ENCODE measurements at places on chromosomes 3 and 15.

GRCh38 chr3:195128255-195129071, 142.5 kb downstream of the XXYLT1 start:
- no peak for DNase-seq

GRCh38 chr3:187900993-187901755, 155.9 kb upstream of the BCL6 start:
- DNase-seq = peak; percentile 36

- no peak for DNase-seq
Observed at GRCh38 chr3:1699361-1699920, 399.2 kb upstream of the CNTN4 start.

- no peak for DNase-seq
Observed at GRCh38 chr3:181358060-181358459, 353.7 kb upstream of the SOX2 start.

DNA sequence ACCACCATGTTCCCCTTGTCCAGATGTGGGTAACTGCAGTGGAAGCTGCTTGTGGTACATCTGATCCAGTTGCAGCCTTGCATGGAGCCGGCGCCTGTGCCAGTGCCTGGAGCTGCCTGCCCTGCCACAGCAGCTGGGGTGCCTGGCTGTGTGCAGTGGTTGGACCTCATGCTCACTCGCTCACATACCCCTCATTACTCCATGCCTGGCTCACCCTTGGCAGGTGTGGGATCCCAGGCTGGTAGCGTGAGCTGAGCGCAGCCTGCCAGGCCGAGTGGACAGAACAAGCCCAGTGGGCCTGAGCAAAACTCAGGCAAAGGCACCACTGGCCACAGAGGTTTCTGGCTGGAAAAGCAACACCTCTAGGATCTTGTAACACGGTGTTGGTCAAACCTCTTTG, 35.7 kb downstream of the ROPN1B start:
- DNase-seq = no peak

GRCh38 chr3:69012800-69013252, 658 bp downstream of the EOGT start:
- peak; percentile 79 for DNase-seq

- peak; percentile 20 for DNase-seq
Observed at GRCh38 chr3:47578691-47579632, at the start of gene CSPG5. Gene CSPG5 (minus strand): TSS chr3:47578865. CDS start chr3:47578693, 172 bp downstream.

GRCh38 chr3:172280406-172281051, 167.7 kb downstream of the GHSR start:
- DNase-seq = peak; percentile 55

DNA sequence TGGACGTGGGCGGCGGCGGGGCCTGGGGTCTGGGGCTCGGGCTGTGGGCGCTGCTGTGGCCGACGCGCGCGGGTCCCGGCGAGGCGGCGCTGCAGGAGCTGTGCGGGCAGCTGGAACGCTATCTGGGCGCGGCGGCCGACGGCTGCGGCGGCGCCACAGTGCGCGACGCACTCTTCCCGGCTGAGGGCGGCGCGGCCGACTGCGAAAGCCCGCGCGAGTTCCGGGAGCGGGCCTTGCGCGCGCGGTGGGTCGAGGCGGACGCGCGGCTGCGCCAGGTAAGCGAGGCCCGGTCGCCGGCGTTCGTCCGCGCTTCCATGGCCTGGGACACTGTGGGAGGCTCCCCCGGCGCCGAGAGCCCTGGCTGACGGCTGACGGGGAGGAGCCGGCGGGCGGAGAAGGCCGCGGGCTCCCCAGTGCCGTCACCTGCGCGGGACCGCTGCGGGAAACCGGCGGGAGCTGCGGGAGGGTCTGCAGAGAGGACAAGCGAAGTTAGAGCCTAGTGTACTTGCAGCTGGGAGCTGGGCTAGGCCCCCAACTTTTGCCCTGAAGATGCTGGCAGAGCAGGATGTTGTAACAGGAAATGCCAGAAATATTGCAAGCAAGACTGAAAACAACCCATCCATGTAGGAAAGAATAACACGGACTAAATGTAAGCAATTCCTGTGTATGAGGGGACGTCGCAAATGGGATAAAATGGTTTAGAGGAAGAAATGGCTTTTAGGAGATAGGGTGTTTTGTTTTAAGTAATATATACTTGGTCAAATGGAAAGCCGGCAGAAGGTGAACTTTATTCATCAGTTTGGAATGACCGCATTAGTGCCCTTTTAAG, 847 bp downstream of the WHAMM start:
- DNase-seq = no peak

- DNase-seq = no peak
Observed at GRCh38 chr3:30664459-30664858, 58.1 kb downstream of the TGFBR2 start.

- DNase-seq = no peak
Observed at GRCh38 chr3:99500485-99500884, 137.9 kb upstream of the COL8A1 start.

DNA sequence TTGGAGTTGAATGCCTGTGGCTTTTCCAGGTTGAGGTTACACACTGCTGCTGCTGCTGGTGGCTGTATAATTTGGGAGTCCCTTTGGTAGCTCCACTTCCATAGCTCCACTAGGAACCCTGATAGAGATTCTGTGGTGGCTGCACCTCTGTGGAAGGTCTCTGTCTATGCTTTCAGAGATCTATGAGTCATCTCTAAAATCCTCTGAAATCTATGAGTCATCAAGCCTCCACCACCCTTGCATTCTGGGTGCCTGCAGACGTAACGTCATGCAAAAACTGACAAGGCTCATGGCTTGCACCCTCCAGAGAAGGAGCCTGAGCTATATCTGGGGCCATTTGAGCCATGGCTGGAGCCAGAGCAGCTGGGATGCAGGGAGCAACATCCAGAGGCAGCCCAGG, 1037.0 kb upstream of the CFAP20DC start:
- DNase-seq = no peak

DNA sequence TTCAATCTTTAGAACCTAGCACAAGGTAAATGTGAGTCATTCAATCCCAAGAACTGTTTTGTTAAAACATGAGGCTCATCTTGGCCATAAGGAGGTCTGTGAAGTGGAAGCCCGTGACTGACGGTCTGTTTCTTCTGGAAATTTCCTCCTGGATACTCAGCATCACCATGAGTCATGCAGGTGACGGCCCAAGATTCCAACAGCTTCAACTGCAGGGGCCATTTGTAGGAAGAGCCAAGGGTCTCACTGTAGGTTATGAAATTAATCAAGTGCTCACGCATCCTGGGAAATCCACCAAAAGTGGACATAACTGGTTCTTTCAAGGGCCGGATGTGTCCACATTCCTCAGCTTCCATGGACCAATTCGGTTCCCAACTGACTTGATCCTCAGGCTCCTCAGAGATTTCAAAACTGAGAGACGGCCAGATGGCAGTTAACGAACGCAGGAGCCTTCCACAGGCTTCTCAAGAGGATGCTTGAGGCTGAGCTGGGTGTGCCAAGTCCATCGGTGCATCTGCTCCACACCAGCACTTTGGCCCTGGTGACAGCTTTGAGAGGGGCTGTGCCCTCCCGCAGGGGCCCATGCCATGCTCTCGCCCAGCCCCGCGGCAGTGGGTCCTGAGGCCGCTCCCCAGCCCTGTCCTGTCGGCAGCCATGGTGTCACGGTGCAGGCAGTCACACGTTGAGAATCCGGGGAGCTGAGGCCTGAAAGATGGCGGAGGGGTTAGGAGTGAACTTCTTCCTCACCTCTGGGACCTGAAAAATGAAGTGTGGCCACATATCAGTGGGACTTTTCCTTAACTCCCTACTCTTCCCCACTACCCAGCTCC, 8.5 kb downstream of the MAP6D1 start:
- no peak for DNase-seq

- no peak for DNase-seq
Observed at GRCh38 chr3:187061748-187062147, 77.5 kb downstream of the RPL39L start.

DNA sequence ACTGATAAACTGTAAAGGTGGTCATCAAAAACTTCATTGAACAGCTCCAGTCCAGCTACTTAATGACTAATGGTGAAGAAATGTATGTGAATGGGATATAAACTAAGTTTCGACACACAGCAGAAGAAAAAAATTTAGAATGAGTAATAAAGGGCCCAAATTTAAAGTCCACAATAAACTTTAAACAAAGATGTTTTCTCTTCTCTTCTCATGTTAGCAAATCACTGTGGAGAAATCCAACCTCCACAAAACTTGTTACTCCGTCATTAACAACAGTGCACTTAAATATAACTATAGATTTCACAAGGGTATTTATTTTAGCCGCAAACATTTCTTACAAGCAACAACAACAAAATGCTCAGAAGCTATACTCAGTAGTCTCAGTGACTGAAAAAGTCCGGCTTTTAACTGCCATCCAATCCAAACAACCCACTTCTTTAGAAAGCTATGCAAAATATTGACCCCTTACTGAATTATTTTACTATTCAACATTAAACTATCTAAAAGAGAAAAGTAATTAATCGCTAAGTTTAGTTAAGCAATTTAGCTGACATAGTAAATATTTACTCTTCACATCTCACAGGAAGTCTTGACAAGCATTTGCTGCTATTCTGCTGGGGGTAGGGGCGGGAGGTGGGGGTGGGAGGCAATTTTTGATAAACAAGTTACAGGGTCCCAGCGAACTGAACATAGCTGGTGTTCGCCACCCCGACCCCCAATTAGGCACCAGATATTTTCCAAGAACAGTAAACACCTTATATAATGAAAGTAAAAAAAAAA, 2.4 kb downstream of the IGF2BP2 start:
- no peak for DNase-seq

DNA sequence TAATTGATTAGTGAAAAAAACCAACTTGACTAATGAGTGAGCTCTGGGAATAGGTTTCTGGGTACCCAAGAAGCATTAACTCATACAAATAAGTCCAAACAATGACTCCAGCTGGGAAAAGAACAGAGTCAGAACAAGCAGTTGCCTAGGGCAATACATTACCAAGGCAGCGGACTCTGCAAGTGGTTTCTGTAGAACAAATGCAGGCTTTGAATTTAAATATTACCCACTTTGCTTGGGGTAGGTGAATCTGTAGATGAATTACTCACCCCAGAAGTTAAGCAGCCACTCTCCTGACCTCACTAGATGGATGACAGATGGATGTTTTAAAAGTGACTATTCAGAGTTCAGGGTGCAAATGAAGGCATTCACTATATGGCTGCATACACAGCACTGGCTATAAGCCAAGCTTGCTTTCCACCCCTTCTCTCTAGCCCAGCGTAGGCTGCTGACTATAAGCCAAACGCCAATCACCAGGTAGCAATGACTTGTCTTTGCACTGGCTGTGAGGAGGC, 73.1 kb upstream of the BHLHE40 start:
- DNase-seq = no peak

DNA sequence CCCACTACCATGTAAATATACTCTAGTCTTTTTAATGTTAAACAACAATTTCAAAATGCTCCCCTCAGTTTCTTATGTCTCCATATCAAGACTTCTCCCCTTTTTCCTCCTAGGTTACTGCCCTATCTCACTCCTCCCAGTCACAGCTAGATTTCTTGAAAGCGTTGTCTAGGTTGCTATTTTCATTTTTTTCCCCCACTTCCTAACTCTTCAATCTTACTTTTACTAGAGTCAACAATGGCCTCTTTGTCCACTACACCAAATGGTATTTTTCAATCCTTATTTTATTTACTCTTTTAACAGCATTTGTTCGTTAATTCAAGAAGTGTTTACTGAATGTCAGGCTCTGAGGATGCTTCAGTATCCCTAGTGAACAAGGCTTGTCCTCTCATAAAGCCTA, 84.4 kb downstream of the VPS8 start:
- no peak for DNase-seq

- DNase-seq = peak; percentile 84
Observed at GRCh38 chr3:52108302-52109232, 45.7 kb downstream of the POC1A start.

GRCh38 chr3:156605686-156606605, 51.0 kb upstream of the SSR3 start:
- peak; percentile 90 for DNase-seq

DNA sequence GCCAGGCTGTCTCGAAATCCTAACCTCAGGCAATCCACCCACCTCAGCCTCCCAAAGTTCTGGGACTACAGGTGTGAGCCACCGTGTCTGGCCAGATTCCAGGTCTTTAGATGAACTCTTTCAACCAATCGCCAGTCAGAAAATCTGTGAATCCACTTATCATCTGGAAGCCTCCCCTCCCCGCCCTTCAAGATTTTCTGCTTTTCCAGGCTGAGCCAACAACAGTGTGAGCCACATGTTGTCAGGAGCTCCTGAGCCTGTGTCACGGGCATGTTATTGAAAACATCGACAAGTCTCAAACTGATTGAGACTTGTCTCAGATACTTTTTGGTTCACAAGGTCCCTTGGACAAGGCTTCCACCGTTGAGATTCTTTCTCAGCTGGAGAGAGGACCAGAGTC, 52.0 kb upstream of the TRPM1 start:
- no peak for DNase-seq

DNA sequence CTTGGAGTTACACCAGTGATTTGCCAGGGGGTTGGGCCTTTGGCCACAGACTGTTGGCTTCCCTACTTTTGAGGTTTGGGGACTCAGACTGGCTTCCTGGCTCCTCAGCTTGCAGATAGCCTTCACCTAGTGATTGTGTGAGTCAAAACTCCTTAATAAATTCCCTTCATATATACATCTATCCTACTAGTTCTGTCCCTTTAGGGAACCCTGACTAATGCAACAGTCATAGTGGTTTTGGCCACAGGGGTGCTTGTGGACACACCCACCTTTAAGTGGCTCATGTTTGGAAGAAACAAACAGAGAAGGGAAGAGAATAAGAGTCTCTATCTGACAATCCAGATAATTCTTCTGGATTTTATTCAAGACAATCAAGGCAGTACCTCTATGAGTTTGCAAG, 457.7 kb downstream of the EPHA3 start:
- DNase-seq = no peak

DNA sequence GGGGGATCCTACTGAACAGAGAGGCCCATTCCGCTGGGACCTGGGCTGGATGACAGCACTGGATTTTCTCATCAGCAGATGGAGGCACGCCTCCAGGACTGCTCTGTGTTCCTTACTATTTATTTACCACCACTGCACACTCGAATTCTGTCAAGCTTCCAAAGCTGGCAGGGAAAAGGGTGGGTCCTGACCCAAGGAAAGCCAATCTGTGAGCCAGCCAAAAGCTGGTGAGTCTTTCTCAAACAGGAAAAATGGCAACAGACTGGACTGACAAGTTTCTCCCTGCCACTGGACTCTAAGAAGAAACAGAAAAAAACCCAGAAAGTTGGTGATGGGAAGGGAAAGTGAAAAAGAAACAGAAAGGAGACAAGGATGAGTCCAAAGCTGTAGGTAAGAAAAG, 37.8 kb downstream of the CD47 start:
- DNase-seq = peak; percentile 10

DNA sequence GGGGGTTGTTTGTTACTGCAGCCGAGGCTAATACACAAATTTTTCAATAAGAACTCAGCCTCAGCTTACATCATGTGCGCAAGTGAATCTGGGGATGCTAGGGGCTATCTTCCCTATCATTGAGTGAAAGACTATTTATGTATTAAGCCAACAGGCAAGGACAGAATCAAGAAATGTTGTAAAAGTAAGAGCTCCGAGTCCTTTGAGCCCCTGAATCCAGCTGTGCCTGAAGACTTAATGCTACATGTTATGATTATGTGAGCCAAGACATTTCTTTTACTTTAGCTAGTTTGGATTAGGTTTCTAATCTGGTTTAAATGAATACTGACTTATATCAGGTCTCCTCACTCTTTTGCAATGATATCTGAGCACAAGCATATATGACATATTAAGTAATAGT, 782.9 kb upstream of the CFAP20DC start:
- no peak for DNase-seq

GRCh38 chr15:68429691-68430470, 2.1 kb downstream of the ITGA11 start:
- no peak for DNase-seq

All from myocyte (in vitro differentiated cells).